IPS DF 6.9 (cell line): ENCODE measurements at places on chromosomes 16 and 17.

DNA sequence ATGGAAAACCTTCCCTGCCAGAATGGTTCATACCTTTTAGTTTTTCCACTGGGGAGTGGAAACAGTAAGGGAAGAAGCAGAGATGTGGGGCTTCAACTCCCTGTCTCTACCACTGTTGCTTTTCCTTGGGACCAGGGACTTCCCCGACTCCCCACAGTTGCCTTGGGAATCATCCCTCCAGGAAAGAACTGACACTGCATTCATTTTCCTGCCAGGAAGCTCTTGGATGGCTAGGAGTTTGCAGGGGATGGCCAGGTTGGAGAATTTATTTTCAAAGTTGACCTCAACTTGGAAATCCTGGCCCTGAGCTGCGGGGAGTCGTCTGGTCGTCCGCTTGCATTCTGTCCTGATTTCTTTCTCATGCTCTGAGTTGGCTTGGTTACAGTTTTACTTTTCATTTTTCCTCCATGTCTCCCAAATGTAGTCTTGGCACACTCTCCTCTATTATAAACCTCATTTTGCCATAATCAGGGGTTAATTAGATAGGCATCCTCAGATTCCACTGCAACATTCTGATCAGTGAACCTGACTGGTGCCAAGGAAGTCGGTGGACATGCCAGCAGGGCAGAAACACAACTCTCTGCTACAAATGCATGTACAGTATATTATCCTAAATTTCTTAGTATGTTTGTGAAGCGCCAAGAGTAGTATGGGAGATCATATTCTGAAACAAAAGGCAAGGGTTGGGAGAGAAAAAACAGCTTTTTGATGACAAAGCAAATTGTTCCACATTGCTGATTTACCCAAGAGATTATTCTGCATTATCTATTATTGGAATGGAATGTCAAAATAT is 220.5 kb upstream of the XYLT1 start:
- DNase-seq: no peak

DNA sequence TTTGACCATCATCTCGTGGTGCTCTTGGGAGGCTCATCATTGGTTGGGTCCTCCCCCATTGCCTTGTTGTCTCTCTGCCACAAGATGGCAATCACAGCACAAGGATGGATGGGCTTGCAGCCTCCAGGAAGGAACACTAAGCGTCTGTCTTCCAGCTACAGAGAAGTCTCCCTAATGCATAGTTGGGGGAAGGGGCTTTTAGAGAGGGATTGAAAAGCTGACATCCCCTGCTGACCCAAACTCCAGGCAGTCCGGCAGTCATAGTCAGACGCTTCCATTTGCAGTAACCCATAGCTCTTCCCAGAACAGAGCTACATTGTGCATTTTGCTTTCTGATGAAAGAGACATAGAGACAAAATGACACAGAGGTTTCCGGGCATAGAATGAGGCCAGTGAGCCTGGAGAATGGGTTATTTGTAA is 111.4 kb downstream of the UTP18 start:
- peak; percentile 71 for DNase-seq

- DNase-seq: no peak
These were observed 16.6 kb downstream of the CTU2 start for GRCh38 chr16:88722784-88723506.

DNA sequence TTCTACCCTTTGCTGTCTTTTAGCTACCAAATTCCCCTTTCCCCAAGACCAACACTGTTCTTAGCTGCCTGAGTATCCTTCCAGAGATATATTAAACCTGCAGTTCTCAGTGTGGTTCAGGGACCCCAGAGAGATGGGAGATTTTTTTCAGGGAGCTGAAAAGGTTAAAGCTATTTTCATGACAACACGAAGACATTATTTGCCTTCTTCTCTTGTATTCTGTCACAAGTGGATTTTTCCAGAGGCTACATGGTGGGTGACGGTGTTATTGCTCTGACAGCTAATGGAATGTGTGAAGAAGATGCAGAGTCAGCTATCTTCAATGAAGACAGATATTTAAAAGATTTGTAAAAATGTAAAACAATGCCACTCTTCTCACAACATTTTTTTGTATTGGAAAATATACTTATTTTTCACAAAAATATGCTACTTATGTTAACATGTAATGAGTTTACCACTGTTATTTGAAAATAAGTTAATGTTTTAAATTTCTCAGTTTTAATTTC is 69.0 kb downstream of the CFDP1 start:
- DNase-seq: no peak

GRCh38 chr17:56809106-56809819 is 24.5 kb downstream of the C17orf67 start:
- no peak for DNase-seq

DNA sequence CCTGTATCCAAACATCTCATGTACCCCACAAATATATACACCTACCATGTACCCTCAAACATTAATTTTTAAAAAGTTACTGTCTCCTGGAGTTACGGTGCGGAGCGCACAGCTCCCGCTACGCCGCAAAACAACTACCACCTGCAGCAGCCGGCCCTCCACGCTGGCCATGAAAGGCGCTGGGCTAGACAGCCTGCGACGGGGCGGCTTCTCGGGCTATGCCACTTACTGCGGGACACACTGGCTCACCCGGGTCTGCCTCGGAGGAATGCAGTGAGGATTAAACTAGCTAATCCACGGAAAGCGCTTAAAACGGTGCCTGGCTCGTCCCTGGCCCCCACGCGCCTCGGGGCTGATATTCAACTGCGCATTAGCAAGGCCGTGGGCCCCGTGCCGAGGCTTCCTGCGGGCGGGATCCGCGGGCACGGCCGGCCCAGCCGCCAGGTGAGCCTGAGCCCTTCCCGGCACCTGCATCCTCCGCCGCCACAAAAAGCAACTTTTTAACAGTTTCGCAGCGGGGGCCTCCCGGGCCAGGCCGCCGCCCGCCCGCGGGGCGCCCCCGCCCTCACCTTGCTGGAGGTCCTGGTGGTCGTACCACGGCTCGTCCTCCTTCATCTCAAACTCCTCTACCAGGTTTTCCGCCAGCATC is 633 bp downstream of the CDR2 start:
- no peak for DNase-seq

DNA sequence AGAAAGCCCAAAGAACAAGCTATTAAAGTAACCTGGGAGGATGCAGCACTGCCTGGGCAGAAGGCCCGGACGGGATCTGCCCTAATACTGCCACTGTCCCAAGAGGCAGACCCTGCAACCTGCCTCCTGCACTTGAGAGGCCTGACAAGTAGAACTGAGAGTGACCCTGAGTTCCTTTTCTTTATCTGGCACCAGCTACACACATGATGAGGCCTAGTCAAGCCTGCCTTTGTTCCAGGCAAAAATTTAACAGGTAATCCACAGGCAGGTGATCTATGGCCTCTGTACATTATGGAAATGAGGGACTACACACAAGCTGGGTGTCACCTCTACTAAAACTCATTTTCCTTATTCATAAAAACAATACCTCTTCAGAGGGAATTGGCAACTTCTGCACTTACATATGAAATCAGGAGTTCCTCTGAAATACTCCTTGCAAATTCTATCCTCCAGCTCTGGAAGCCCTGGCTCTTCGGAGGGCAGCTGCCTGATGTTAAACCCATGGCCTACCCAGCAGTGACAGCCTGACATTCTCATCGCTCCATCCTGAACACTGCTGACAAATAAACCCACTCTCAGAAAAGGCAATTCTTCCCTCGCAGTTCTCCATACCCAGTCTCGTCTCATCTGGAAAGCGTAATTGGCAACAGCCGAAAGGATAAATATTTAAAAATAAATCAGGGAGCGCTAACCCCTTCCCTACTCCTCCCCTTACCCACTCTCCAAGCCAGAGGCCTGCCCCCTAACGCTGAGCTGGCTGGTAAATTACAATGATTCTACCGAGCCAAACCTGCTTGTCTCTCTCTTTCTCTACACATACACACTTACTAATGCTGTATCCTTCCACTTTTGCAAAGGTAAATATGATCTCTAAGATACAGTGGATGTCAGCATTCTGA is 2.5 kb upstream of the ZFHX3 start:
- DNase-seq: no peak

DNA sequence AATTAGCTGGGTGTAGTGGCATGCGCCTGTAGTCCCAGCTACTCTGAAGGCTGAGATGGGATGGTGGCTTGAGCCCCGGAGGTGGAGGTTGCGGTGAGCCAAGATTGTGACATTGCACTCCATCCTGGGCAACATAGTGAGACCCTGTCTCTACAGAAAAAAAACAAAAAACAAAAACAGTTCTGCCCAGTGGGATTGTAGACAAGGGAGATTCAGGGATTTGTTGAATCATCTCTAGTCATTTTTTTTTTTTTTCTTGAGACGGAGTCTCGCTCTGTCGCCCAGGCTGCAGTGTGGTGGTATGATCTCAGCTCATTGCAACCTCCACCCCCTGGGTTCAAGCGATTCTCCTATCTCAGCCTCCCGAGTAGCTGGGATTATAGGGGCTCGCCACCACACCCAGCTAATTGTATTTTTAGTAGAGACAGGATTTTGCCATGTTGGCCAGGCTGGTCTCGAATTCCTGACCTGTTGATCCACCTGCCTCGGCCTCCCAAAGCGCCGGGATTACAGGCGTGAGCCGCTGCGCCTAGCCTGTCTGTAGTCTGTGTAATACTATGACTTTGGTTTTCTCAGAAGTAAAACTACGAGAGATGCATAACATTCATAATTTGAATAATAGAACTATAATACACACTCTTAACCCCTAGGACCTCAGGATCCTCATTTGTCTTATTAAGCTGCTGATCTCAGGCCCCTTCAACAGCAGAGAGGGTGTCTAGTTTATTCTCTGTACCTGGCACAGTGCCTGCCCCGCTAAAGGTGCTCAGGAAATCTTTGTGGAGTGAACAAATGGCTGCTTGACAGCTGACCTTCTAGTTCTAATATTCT is 1.4 kb downstream of the TEN1 start:
- DNase-seq: no peak

- no peak for DNase-seq
These were observed 3.6 kb downstream of the SOX9 start for GRCh38 chr17:72124438-72124775.

GRCh38 chr16:85991425-85991824 is 92.5 kb downstream of the IRF8 start:
- no peak for DNase-seq
